ENCODE measurements at places on chromosomes 2 and 18.

- no peak for DNase-seq
Measured at GRCh38 chr2:143282684-143283083, 153.5 kb downstream of the ARHGAP15 start.

GRCh38 chr2:120715941-120716340 lies 19.7 kb upstream of the GLI2 start:
- DNase-seq = no peak

- no peak for DNase-seq
Measured at GRCh38 chr2:176193048-176193447, 4.6 kb downstream of the HOXD1 start.

DNA sequence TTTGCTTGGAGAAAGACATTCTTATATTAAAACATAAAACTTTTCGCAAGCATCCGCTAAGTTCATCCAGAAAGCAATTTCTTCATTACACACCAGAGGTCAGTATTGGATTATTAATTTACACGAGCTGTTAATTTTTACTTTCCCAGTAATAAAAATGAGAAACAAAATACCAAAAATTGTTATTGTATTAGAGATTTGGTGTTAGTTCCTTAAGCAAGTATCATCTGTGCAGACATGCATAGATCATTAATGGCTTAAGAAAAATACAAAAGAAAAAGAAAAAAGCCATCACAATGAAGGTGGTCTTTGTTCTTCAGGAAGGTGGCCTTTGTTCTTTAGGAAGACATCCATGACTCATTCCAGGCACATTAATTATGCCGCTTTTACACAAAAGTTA lies 53.6 kb upstream of the HNMT start:
- DNase-seq = no peak

DNA sequence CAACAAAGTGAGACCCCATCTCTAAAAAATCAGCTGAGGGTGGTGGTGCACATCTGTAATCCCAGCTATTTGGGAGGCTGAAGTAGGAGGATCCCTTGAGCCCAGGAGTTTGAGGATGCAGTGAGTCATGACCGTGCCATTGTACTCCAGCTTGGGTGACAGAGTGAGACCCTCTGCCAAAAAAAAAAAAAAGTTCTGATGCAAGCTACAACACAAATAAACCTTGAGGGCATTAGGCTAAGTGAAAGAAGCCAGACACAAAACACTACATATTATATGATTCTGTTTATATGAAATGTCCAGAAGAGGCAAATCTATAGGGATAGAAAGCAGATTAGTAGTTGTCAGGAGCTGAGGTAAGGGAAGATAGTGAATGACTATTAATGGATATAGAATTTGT lies 13.0 kb downstream of the YWHAQ start:
- no peak for DNase-seq

- no peak for DNase-seq
Measured at GRCh38 chr2:5696945-5697521, 4.8 kb downstream of the SOX11 start.
